ENCODE measurements at places on chromosomes 3 and 15.

DNA sequence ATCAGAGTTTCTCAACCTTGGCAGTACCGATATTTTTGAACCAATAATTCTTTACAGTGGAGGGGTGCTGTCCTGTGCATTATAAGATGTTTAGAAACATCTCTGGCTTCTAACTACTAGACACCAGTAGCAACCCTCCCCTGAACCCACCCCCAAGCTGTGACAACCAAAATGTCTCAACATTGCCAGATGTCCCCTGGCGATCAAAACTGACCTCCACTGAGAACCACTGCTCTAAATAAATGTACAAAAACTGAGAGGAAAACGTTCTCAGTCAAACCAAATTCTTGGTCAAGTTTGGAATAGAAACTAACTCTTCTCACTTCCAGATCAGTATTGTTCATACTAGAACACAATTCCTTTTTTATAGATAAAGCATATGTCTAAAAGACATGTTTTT, 58.5 kb downstream of the GPR160 start:
- no peak for DNase-seq

DNA sequence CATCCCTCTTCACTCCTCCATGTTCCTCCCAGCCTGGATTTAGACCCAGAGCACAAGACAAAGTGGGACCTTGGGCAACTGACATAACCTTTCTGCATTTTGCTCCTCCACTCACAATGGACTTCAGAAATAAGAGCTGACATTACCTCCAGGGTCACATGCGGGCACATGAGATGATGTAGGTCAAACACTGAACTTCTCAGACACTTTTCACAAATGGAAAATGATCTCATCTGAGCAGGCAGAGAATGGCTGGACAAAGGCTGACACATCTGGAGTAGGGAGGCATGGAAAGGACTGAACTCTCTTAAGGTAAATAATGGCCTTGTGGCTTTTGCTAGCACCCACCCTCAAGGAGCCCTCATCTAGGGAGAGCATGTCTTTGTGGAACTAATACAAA, 849.2 kb upstream of the CFAP20DC start:
- DNase-seq, result no peak

DNA sequence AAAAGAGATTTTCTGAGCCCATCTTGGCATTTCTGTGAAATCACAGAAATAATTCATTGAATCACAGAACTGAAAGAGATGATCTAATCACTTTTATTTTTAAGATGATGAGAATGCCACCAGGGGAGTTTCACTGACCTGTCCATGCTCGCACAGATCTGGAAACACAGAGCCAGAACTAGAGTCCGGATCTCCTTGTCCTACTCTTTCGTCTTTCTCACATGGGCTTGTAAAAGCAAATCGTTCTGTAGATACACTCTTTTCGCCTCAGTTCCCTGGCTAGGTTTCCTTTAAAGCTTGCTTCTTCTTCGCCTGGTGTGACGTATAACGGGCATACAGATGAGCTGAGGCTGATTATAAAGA, 122.5 kb upstream of the SPRED1 start:
- DNase-seq, result no peak

GRCh38 chr3:197790033-197790432, 1.0 kb upstream of the LRCH3 start:
- DNase-seq, result no peak
